Posterior vena cava (tissue), 2 donors: ENCODE measurements at places on chromosomes 1 and 21. TPM values are rescaled to one million over a fixed set of nuclear protein-coding genes. Genes with fewer than 3 reads are reported as not detected.

- DNase-seq = no peak
These were observed 10.9 kb upstream of the DMRTB1 start for GRCh38 chr1:53448241-53448841.

DNA sequence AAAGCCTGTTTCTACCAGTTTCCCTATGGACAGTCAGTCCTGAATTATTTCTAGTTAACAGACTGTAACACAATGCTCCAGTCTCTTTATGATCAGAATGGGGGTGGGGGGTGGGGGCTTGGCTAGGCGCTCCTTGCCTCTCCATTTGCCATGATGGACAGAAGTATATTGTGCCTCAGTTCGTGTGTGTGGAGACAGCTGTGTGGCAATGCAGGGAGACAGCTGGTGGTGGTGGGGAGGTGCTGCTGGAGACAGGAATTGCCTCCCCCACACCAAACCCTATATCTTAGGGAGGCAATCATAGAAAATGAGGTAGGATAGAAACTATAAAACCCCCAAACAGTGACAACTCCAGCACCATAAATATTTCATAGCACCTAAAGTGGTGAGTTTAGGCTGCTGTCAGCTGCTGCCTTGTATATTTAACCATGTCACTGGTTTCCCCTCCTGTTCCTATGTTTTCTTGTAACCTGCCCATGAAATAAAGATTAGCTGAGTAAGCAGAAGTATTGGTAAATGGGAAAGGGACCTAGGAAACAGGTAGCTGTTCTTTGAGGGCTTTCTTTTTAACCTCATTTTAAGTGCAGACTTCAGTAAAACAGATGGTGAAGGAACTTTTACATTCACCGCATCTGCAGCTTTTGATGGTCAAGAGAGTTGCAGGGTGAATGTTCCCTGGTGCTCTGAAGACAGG, 3.4 kb downstream of the PLXNA2 start:
- no peak for DNase-seq

GRCh38 chr1:210302501-210302900, 26.2 kb upstream of the HHAT start:
- no peak for DNase-seq

- DNase-seq = no peak
These were observed 14.0 kb downstream of the KRTAP24-1 start for GRCh38 chr21:30268608-30269197.

GRCh38 chr21:38645282-38645681, 147.0 kb upstream of the ERG start:
- DNase-seq = no peak

DNA sequence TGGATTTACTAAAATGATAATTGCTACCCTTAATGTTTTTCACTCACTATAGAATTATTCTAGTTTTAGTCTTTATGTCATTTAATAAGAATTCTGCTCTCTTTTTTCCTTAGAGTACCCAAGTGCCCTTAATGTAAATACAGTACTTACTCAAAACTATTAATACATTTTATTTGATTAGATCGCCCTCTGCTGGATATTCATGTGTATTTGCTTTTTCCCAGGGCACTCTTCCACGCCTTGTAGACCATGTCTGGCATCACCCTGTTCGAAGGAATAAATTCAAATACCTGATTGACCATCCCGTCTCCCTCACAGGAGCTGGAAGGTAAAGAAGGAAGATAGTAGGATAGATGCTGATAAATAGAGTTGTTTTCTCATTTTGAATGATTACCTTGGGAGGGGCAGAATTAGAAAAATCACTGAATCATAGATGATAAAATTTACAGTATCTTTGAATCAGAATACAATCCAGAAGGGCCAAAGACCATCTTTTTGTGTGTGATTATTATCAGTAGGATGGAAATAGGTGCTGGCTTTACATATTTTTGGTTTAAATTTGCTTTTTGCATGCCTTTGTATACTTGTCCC, 4.1 kb downstream of the AXDND1 start:
- no peak for DNase-seq

SH2D1B gene
- 0.14 TPM for total RNA-seq

GRCh38 chr1:84883286-84883685, 9.7 kb downstream of the LPAR3 start:
- no peak for DNase-seq

SYTL1 gene
- total RNA-seq = 1.9 TPM

DNA sequence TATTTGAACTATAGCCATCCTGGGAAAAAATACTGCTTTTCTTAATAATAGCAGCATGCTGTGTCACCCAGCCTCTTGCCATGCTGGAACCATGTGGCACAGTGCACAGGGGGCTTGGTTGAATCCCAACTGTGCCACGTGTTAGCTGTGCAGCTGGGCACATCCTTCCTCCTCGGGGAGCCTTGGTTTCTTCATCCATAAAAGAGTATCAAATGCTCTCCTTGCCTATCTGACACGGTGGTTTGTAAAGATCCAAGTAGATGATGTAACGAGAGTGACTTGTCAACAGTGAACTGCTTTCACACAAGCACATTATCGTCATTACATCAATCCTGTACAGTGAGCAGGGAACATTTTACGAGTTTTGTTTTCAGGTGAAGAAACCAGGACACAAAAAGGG, 24.4 kb downstream of the VASH2 start:
- DNase-seq = peak; percentile 13

DNA sequence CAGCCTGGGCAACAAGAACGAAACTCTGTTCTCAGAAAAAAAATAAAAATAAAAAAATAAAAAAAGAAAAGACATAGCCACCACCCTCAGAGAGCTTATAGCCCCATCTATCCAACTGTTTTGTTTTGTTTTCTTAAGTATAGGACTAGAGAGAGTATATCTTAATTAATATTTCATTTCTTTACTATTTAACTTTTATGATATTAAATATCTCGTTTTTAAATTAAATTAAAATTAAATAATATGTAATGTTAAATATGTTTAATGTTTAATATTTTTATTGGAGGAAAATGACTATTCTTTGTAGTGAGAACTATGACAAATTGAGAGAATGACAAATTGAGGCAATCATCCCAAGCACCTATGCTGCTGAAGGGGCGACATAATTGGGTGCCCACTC, 33.1 kb upstream of the YTHDF2 start:
- DNase-seq = no peak

- no peak for DNase-seq
These were observed 4.3 kb downstream of the DDAH1 start for GRCh38 chr1:85460555-85461088.

- DNase-seq = no peak
These were observed 4.8 kb upstream of the ALG6 start for GRCh38 chr1:63362578-63362977.

DNA sequence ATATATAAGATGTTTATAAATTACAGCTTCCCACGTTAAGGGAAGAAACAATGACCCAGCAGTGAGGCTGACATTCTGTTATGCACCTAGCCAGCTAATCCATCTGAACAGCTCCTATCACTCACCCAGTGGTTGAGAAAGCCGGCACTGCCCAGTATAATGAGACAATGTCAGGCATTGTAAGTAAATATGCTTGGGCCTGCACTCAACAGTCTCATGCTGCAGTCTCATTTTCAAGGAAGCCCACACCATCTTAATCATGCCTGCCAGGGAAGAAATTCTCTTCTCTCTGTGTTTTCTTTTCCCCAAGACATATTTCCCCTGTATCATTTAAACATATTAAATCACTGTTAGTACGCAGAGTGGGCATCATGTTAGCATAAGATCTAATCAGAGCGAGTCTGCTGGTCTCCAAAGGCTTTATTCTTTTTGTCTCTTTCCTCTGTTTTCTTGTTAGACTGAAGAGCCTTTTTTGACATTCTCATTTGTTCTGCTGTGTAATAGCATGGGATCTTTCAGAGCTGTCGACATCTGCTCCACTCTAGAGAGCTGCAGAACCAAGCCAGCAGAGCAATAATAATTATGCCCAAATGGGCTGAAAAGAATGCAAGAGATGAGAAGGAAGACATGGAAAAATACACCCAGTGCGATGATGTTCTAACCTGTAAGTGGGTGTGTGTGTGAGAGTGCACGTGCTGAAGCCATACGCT, 67.6 kb upstream of the SLC22A15 start:
- no peak for DNase-seq

GRCh38 chr1:34655875-34656240, 99.0 kb upstream of the GJB5 start:
- no peak for DNase-seq

DNA sequence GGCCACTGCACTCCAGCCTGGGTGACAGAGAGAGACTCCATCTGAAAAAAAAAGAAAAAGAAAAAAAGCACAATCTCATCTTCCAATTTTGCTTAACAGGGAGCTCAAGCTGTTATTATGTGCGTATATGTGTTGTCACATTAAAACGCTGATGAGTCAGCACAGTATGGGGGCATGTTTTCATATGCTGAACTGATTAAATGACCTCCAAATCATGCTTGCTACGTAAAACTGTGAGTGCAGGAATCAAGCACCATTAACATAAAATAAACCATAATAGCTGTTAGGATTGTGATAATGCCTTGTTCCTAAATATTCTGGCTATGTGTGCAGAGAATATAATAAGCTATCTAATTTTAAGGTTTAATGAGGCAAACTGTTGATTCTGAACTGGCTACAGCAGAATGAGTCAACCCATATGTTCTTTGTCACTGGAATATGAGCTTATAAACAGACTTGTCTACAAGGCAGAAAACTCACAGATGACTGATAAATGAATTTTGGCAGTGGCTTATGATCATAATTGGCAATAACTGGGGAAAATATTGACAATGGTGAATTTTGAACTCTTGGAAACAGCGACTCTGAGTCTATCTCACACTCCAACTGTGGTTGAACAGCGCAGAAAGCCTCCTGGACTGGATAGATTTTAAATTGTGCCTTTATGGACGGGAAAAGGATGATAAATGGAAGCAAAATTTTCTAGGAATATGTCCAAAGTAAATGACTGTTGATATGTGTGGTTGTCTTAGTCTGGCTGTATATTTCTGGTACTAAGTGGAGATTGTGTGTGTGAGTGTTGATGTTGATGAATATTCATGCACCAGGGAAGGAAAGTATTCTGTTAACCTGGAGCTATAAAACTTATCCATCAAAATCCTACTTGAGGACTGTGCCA, 75.5 kb downstream of the VCAM1 start:
- DNase-seq = no peak

- no peak for DNase-seq
These were observed 9.7 kb downstream of the SOAT1 start for GRCh38 chr1:179303200-179303785.

HORMAD1 gene
- 0.65 TPM for total RNA-seq

ACTL8 gene
- total RNA-seq = not detected

NPHS2 gene
- not detected for total RNA-seq

DNA sequence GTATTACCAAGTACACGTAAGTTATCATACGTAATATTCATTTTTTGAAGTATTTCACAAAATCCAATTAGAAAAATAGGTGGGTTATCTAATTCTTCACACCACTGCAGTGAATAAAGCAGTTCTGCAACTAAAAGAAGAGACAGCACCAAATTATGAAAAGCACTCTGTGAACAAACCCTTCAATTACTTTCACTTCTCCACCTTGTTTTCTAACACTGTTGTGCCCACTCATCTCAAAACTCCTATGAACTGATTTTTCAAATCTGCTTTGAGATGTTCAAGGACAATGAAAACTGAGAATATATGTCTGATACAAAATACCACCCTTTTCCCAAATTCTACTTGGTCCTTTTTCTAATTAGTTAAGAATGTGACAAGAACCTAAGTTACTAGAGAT, 39.4 kb downstream of the LTN1 start:
- DNase-seq = no peak

OR6K3 gene
- total RNA-seq = not detected

- DNase-seq = no peak
These were observed 45.4 kb downstream of the TNFSF18 start for GRCh38 chr1:173005196-173005864.

DNA sequence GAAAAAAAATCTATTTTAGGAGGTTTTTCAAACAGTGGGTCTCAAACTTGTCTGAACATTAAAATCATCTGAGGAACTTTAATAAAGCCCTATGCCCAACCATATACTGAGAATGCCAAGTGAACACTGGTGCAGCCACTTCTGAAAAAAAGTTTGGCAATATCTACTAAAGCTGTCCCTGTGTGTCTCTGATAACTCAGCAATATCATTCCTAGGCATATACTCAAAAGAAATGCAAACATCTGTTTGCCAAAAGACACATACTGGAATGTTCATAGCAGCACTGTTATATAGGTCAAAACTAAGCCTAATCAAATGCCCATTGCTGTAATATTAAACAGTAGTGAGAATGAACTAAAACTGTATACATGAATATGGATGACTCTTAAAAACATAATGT, 74.2 kb upstream of the RGS4 start:
- no peak for DNase-seq

DNA sequence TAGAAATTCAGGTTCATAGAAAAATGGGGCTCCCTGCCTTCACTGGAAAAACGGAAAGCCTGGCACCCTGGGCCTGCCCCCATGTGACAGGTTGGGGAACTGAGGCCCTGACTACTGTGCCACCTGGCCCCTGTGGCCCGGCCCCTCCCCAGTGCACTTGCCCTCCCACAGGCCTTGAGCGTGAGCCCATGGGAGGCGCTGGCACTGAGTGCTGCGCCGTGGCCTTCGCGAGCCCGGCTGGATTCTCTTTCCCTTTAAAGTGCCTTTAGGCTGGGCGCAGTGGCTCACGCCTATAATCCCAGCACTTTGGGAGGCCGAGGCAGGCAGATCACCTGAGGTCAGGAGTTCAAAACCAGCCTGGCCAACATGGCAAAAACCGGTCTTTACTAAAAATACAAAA, 45.7 kb downstream of the SLC37A1 start:
- peak; percentile 59 for DNase-seq

DNA sequence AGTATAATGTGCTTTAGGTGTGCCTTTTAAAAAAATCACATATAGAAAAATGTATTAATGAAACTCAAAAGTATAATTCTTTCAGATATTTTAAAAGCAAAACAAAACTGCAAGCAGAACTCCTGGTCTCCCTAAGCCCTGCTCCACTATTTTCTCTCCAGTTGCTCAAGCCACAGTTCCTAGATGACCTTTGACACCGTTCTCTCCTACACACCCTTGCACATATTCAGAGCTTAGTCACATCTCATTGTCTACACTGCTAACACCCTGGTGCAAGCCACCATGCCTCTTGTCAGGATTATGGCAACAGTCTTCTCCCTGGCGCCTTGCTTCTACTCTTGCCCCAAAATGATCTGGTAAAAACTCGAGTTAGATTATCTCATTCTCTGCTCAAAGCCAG, 50.2 kb upstream of the ROR1 start:
- DNase-seq = no peak

GRCh38 chr1:20029178-20029912, 40.6 kb upstream of the PLA2G5 start:
- no peak for DNase-seq

XCL1 gene
- total RNA-seq = not detected

PRAMEF1 gene
- not detected for total RNA-seq

GRCh38 chr1:51073456-51073855, 28.6 kb upstream of the C1orf185 start:
- DNase-seq = no peak
